Fibroblast of lung (primary cell): ENCODE measurements at places on chromosomes 12 and 14.

GRCh38 chr14:68688872-68689371 is 103.9 kb downstream of the ZFP36L1 start:
- DNase-seq, result peak; percentile 79

DNA sequence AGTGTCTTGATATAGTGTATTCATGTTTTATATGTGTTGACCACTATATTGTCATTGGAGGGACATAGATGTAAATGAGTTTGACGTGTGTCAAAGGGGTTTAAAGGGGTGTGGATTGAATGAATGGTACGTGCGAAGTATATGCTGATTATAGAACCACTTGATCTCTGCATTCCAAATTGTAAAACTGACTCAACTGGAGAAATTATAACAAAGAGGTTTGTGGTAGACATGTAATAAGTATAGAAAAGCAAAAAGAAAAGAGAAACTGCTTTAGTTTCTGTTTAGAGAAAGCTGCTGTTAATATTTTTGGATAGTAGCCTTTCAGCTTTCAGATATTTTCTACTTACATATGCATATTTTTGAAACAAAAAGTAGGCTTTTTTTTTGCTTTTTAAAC is 8.9 kb upstream of the MYRFL start:
- DNase-seq, result no peak

DNA sequence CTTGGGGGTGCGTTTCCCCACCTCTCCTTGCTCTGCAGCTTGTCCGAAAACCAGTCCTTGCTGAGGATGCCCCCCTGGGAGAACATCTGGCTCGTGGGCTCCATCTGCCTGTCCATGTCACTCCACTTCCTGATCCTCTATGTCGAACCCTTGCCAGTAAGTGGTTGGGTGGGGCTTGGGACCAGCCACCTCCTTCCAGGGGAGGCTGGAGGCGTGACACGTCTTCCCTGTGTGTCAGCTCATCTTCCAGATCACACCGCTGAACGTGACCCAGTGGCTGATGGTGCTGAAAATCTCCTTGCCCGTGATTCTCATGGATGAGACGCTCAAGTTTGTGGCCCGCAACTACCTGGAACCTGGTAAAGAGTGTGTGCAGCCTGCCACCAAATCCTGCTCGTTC is 57.5 kb downstream of the ANAPC7 start:
- no peak for DNase-seq

GRCh38 chr12:104553421-104553820 is 96.7 kb downstream of the CHST11 start:
- no peak for DNase-seq

- peak; percentile 62 for DNase-seq
Observed at GRCh38 chr14:105069871-105070759, 4.9 kb upstream of the GPR132 start.

DNA sequence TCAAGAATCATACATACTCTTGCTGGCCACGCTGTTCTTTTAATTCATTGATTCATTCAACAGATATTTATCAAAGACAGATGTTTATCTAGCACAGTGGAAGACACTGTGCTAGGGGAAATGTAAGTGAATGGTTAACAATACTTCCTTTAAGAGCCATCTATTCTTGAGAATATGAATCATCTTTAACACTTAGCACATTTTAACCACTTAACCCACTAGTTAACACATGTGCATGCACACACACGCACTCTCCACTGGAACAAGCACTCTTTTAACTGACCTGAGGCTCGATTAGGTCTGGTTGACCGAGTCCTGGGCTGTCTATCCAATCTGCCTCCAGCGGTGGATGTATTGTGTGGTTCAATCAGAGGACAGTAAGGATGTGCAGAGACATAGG is 34.6 kb downstream of the LMNTD1 start:
- no peak for DNase-seq

- DNase-seq, result no peak
Observed at GRCh38 chr14:79586416-79586815, 624.9 kb downstream of the DIO2 start.

DNA sequence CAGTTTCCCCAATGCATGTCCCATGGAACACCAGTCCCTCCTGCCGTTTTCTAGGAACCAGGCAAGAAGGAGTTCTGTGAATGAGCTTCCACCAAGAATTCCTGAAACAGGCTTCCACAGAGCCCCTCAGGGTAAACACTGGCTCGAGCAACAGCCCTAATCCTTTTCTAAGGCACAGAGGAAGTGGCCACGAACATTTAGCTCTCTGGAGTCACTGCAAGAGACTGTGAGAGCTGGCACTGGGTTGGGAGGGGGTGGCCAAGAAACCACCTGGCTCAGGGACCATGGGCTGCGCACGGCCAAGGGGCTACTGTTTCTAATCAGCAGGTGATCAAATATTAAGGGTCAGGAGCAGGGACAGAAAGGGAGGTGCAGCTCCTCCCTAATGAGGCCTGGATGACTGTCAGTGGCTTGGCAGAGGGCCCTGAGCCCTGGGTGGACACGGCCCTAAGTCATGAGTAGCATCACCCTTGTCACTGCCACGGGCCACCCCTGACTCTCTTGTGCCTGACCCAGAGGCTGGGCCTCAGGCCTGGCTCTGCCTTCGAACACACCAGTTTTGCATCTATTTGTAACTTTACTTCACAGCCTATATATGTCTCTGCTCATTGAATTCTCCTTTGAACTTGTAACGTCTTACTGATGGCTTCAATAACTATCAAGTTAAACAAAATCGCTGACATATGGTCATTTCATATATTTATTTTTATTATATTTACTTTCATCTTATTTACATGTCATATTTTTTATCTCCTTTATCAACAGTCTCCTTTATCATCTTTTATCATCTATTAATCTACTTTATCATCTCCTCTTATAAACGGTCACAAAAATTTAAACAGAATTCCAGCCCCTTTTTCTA is 154.0 kb downstream of the DICER1 start:
- DNase-seq, result no peak

- no peak for DNase-seq
Observed at GRCh38 chr14:91284791-91285548, 40.5 kb upstream of the GPR68 start.

- DNase-seq, result no peak
Observed at GRCh38 chr14:73394317-73394716, 64.0 kb downstream of the NUMB start.

GRCh38 chr14:104143521-104144452 is 5.4 kb downstream of the KIF26A start:
- no peak for DNase-seq

DNA sequence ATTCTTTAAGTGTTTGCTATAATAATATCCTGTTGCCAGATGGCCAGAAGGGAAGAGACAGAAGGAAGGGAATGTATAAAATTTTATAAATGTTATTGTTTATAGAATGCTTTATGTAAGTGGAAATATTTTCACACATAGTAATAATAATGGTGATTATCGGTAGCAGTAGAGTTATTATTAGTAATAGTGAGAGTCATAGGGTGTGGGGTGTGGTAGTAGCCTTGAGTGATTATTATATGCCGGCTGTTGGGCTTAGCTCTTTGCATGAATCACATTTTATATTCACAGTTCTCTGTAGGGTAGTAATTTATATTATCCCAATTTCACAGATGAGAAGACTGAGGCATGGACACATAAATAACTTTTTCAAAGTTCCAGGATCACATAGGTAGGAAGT is 391.4 kb downstream of the C12orf75 start:
- DNase-seq, result no peak

DNA sequence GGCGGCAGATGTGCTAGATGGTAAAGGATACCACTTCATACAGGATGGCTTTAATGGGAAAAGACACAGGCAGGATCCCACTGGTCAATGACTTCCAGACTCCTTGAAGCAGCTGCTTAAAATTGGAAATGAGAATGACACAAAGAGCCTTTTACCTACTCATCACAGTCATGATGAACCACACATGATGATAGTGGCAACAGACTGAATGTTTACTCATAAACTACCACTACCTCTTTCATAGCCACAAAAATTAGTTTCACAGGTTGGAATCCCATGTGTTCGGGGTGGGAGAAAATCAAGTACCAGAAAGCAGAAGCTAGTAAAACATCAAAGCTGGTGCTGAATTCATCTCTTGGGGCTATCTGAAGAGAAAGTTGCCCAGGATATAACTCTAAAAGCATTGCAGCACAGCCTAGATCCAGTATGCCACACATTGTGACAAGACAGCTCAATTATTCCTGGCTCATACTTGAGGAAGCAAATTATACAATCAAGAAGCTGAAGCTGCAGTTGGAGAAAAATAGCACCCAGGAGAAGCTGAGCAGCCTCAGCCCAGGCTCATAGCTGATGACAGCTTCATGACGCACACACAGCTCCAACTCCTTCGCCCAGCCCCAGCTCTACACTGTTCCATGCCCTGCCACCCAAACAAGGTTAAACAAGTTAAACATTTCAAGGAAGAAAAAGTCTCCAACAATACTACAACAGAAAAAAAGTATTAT is 29.0 kb upstream of the C12orf50 start:
- no peak for DNase-seq

- DNase-seq, result peak; percentile 62
Observed at GRCh38 chr12:4118017-4118510, 155.5 kb upstream of the CCND2 start.

DNA sequence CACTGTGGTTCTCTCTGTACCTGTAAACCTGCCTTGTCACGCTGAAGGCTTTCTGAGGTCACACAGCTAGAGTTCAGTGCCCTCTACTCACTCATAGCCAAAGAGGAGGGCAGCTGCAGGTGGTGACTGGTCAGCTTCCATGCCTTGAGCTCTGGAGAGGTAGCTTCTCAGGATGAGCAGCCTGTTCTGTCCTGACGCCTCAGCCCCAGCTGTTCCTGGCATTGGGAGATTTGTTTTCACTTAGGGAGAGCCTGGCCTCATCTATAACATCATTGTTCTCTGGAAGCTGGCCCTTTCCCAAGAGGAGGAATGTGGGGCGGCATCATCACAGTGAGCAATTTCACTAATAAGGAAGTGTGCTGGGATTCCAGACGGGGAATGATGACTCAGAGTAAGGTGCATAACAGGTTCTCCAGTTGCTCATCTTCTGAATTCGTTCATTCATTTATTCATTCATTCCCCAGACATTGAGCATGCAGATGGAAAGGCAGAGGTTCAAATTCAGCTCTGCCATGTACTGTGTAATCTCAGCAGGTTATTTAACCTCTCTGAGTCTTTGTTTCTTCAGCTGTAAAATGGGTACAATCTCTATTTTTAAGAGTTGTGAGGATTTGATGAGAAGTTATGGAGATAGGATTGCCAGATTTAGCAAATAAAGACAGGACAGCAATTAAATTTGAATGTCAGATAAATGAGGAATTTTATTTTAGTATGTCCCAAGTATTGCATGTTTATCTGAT is 255.8 kb upstream of the CRY1 start:
- DNase-seq, result peak; percentile 96

GRCh38 chr12:85741046-85741445 is 95.2 kb downstream of the RASSF9 start:
- DNase-seq, result no peak

- DNase-seq, result no peak
Observed at GRCh38 chr14:22551605-22551997, 37.4 kb downstream of the DAD1 start.

DNA sequence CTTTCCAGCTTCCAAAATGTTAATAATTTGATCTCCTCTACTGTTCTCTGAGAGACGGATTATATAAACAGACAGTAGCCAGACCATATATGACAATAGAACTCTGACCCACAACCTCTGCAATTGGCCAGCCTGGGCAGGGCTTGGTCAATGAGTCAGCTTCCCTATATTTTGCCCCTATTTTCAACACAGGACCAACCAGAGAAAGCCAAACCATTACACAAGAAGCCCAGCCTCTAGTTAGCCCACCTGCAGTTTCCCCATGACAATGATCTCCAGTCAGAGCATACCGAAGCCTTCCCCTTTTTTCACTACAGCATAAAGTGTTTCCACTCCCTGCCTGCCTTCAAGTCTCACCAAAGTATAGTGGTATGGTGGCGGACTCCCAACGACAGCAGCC is 7.6 kb upstream of the EXD2 start:
- peak; percentile 11 for DNase-seq

DNA sequence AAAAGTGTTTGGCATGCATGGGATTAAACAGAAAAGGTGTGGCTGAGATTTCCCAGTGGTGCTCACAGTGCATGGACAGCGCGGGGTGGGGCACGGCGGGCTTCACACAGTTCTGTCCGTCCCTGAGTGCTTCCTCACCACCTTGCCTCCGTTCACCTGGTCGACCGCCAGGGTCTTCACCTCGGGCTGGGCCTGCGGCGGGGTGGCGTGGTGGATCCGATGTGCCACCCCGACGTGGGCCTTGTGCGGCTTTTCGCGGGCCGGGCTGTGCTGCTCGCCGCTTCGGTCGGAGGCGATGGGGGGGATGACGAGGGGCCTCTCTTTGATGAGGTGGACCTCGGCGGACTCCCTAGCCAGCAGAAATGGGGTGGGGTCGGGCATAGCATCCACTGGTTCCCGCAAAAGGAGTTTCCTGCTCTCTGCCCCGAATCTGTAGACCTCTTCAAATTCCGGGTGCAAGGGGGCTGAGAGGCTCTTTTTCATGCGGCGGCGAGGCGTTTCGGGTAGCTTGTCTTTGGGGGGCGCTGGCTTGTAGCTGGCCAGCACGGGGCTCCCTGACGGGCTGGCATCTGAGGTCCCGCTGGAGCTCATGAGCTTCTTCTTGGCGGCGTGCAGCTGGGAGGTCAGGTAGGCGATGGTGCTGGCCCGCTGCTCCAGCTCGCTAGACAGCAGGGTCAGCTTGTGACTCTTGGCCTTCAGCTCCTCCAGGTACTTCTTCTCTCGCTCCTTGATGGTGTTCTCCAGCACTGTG is 35.5 kb downstream of the CCDC92 start:
- DNase-seq, result no peak

GRCh38 chr12:8956073-8956472 is 6.6 kb upstream of the M6PR start:
- no peak for DNase-seq

GRCh38 chr14:64811676-64812075 is 68.0 kb downstream of the SPTB start:
- DNase-seq, result no peak

DNA sequence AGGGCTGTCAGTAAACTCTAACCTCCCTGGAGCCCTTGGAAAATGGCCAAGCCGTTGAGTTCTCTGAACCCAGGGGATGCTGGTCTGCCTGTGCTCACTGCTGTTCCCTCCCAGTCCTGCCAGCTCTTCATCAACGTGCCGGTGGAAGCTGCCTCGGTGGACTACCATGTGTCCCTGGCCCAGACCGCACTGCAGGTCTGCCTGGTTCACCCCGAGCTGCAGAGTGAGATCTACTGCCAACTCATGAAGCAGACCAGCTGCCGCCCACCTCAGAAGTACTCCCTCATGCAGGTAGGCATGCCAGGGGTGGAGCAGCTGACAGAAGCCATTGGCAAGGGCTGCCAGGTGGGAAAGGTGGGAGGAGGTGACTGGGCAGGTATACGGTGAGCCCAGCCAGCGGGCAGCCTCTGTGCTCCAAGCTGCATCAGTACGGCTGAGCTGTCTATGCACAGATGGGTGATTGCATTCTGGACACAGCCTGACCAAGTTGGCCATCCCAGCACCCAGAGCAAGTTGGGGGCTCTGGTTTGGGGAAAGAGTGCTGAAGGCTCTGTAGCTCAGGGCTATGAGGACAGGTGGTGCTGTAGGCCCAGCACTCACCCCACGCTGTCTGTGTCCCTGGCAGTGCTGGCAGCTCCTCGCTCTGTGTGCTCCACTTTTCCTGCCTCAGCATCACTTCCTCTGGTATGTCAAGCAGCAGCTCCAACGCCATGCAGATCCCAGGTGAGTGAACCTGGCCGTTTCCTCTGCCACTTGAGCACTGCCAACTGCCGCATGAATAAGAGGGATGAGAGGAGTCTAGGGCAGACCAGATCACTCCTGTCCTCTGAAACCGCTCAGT is 21.9 kb downstream of the PIGH start:
- no peak for DNase-seq
